ENCODE measurements at places on chromosomes 1 and 21.

DNA sequence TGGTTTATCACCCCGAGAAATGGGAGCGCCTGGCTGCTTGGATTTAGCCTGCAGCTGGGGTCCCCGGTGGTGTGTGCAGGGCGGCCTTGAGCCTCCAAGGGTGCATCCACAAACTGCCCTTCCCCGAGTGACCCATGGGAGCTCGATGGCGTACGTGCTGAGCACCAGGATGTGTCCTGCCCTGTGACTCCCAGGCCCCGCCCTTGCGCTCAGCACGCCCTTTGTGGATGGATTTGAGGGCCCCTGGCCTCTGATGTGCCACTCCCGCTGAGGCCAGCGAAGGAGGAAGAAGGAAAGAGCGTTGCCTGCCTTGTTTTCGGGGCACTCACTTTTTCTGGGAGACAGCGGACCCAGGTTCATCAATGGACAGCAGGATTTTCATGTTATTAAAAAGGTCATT is 1.7 kb upstream of the TFF3 start:
- no peak for DNase-seq

DNA sequence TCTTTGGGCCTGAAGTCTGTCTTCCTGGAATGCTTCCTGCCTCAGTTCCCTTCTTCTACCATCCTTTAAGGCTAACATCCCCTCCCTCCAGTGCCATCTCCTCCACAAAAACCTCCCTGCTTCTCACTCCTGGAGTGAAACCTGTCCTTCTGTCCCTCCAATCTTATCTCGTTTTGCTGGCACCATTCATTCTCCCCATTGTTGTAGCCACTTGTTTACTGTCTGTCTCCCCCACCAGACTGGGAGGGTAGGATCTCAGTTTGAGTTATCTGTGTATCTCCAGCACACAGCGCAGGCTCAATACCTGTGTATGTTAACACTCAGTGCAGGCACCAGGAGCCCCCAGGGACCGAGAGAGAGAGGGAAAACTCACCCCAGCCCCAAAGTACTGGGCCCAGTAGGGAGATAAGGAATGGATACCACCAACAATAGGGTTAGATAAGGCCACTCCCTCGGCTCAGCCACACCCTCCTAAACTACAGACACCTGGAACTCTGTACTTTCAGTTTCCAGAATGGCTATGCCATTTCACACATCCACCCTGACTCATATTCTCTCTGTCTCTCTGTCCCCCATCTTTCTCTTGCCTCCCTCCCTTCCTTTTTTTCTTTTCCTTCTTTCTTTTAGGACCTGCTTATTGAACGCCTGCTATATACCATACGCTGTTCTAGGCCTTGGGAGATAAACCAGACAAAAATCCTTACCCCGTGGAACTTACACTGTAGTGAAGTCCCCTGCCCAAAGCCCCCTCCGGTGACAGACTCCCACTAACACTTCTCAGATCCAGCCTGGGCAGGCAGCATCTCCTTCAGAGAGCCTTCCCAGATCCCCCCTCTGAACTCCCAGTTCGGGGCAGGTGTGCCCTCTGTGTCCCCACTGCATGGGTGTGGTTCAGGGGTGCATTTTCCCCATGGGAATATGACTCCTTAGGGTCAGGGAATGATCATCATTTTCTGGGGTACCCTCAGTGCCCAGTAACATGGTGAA is 3.3 kb upstream of the SSBP3 start:
- DNase-seq: no peak

DNA sequence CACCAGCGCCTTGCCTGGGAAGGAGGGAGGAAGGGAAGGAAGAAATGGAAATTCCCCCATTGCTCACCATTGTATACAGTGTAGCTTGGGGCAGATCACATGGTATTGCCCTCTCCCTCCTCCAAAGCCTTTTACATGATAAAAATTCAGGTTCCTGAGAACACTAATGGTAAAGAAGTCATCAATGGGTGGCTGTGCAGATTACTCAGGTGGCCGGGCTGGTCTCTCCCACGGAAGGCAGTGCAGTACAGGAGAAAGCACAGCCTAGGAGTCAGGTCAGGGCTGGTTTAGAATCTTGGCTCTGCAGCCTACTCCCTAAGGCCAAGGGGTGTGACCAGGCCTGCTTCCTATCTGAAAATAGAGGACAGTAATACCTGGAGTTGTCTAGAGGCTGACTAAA is 107.9 kb downstream of the SUSD4 start:
- no peak for DNase-seq

DNA sequence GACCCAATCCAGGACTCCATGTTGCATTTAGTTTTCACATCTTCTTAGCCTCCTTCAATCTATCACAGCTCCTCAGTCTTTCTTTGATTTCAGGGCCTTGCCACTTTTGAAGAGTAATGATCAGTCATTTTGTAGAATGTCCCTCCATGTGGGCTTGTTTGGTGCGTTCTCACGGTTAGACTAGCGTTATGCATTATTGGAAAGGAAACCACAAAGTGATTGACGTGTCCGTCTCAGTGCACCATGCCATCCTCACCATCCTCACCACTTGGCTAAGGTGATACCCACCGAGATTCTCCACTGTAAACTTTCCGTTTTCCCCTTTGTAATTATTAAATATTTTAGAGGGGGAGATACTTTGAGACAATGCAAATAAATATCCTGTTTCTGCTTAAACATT is 59.6 kb upstream of the OLIG2 start:
- DNase-seq: no peak
